Osteocyte (in vitro differentiated cells): ENCODE measurements at places on chromosomes 1 and 21. TPM values are rescaled to one million over a fixed set of nuclear protein-coding genes. Genes with fewer than 3 reads are reported as not detected.

- no peak for DNase-seq
- H3K4me3 ChIP-seq = no peak overlapping the region
- H3K4me1 ChIP-seq = peaks cover 34% of the 10 kb centered on the region
- H3K36me3 ChIP-seq = no peaks in the 10 kb centered on the region
- peak overlapping the region; percentile 97 for H3K27ac ChIP-seq
- H3K27me3 ChIP-seq = no peaks in the 10 kb centered on the region
Observed at GRCh38 chr1:168708698-168709404, 20.2 kb downstream of the DPT start.

GRCh38 chr1:22639286-22639685 lies 2.9 kb downstream of the C1QA start:
- DNase-seq = no peak
- peaks cover 11% of the 10 kb centered on the region for H3K27me3 ChIP-seq
- no peaks in the 10 kb centered on the region for H3K4me1 ChIP-seq
- H3K4me3 ChIP-seq = no peak overlapping the region
- no peaks in the 10 kb centered on the region for H3K36me3 ChIP-seq

DNA sequence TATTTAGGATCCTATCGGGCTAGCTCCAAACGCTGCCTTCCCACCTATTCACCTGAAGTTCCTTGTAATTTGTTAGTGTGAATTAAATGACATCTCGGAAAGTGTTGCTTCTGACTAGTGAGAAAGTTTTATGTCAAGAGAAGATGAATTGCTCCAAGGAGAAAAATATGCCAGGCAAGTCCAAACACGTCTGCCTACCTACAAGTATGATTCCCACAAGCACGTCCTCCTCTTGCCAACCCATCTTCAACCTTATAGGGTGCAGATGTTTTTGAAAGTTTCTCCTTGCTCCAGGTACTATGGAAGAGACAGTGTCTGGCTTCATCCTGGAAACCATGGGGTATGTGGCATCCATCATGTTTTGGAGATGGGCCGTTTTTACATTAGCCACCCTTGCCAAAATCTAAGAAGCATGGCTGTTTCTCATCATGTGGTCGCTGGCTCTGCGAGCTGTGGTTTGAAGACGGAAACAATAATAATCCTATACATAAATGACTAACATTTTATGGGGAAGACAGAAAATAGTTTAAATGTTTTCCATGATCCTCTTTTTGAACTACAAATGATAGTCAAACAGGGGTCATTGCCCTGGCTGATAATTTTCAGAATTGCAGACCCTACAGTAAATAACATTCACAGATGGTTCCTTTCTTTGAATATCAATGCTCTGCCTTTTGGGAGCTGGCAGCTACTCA lies 505.8 kb downstream of the SMYD3 start:
- peaks cover 52% of the 10 kb centered on the region for H3K4me1 ChIP-seq
- H3K36me3 ChIP-seq = peaks cover 4% of the 10 kb centered on the region

DNA sequence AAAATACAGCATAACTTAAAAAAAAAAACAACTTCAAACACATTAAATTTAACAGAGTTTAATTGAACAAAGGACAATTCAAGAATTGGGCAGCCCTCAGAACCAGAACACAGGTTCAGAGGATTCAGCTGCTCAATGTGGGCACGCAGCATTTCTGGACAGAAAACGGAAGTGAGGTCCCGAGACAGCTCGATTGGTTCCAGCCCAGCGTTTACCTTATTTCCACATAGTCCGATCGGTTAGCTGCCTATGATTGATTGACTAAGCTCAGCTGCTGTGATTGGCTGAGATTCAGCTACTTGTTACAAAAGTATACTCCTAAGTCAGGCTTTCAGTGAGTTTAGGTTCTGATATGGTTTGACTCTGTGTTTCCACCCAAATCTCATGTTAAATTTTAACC lies 33.3 kb downstream of the ZP4 start:
- H3K27me3 ChIP-seq = peaks cover 2% of the 10 kb centered on the region
- no peaks in the 10 kb centered on the region for H3K36me3 ChIP-seq
- no peaks in the 10 kb centered on the region for H3K4me1 ChIP-seq
- no peak overlapping the region for H3K4me3 ChIP-seq
- DNase-seq = no peak
- H3K27ac ChIP-seq = no peak overlapping the region

GRCh38 chr21:24294171-24294570 lies 1313.1 kb downstream of the MRPL39 start:
- H3K4me3 ChIP-seq = no peak overlapping the region
- no peaks in the 10 kb centered on the region for H3K36me3 ChIP-seq
- no peak overlapping the region for H3K27ac ChIP-seq
- H3K27me3 ChIP-seq = no peaks in the 10 kb centered on the region

DNA sequence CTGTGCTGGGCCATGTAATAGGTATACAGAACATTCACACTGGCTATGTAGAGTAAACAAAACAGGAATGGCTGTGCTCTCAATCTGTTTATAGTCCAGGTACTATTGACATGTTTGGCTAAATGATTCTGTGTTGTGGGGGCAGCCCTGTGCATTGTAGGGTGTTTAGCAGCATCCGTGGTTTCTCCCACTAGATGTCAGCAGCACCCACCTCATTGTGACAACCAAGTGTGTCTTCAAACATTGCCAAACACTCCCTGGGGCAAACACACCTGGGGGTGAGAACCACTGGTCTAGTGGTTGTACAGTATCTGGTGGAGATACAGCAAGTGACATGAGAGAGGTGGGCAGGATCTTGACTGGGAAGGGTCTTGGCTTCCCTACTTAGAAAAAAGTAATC lies 80.4 kb upstream of the SPATA6 start:
- H3K4me1 ChIP-seq = no peaks in the 10 kb centered on the region
- H3K27me3 ChIP-seq = no peaks in the 10 kb centered on the region
- H3K4me3 ChIP-seq = no peak overlapping the region
- H3K27ac ChIP-seq = no peak overlapping the region

DNA sequence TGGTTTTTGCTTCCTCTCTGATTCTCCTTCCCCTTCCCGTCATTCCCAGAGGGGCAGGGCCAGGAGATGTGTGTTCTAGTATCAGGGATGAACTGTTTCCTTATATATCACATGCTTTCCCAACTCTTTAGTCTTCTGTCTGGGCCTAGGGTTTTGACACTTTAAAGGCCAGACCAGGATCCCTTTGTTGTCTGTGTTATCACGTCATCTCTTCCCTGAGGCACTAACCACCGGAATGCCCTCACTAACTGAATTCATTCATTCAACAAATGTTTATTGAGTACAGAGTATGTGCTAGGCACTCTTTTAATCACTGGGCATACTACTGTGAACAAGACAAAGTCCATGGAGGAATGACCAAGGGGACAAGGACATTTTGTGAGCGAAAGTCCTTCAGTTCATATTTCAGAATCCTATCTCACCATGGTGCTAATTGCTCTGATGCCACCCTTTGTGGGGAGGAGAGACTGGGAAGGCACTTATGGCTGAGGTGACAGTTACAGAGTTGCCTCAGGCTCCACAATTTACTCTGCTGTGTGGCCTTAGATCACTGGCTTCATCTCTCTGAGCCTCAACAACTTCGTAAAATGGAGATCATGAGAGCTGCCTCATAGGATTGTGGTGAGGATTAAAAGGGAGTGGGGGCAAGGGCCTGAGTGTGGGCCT lies 12.0 kb upstream of the ZNF362 start:
- peak overlapping the region; percentile 59 for H3K27ac ChIP-seq
- DNase-seq = no peak
- H3K36me3 ChIP-seq = no peaks in the 10 kb centered on the region
- H3K4me3 ChIP-seq = no peak overlapping the region
- H3K4me1 ChIP-seq = peaks cover 19% of the 10 kb centered on the region

DNA sequence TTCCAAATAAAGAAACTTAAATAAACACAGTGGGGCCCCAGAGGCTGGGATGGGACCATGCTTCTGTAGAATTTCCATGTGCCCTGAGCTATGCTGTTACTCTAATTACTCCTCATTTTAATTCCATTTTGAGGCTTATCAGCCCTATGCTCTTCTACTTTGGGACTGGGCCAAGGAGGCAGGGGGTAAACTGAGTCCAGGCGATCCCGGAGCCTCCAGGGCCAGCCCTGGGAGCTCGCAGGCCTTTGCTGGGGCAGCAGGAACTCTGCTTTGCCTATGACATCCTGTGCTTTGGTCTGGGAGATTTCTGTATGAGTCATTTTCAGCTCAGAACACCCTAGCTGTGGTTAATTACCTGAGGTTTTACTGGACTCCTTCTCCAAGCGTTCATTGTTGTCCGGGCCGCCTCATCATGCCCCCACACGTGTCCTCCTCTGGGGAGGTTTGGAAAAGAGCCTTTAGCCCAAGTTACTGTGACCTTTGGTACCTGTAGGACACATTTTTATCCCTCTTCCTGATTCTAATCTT lies 95.7 kb downstream of the RHOU start:
- H3K4me1 ChIP-seq = peaks cover 34% of the 10 kb centered on the region
- no peaks in the 10 kb centered on the region for H3K36me3 ChIP-seq
- H3K4me3 ChIP-seq = no peak overlapping the region
- H3K27me3 ChIP-seq = peaks cover 8% of the 10 kb centered on the region
- H3K27ac ChIP-seq = no peak overlapping the region

DNA sequence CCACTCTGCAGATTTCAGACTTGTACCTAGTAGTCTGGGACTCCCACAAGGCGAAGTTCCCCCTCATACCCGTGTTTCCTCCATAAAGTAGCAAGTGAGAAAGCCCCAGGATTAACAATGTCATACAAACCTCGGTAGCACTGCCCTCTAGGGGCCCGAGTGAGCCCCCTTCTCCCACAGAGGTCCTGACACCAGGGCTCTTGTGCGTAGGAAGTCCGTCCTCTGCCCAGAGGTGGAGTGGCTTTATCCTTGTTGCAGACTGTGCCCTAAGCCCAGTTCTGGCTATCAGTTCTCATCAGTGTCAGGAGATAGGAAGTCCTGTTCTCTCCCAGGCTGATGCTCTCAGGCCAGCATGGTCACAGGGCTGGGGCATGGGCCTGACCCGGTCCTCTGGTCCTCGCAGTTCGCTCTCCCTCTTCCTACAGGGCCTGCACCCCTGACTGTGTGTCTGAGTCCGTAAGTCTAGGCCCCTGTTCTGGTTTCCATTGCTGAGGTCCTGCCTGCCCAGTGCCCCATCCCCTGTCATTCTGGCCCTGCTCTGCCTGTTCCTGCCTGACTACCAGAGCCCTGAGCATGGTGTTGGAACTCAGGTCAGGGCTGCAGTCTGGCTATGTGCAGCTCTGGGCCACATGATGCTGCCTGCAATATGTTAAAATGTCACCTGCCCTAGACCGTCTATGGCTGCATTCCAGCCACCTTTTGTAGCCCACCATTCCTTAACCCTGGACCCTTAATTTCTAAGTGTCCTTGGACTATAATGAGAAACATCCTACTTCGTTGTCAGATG lies 285.6 kb downstream of the ASTN1 start:
- DNase-seq = no peak
- H3K4me3 ChIP-seq = no peak overlapping the region
- no peak overlapping the region for H3K27ac ChIP-seq
- H3K27me3 ChIP-seq = no peaks in the 10 kb centered on the region

- no peak overlapping the region for H3K4me3 ChIP-seq
- no peak overlapping the region for H3K27ac ChIP-seq
- H3K27me3 ChIP-seq = no peaks in the 10 kb centered on the region
- H3K4me1 ChIP-seq = no peaks in the 10 kb centered on the region
- peaks cover 2% of the 10 kb centered on the region for H3K36me3 ChIP-seq
Observed at GRCh38 chr1:188128761-188129160, 1300.0 kb downstream of the PLA2G4A start.

DNA sequence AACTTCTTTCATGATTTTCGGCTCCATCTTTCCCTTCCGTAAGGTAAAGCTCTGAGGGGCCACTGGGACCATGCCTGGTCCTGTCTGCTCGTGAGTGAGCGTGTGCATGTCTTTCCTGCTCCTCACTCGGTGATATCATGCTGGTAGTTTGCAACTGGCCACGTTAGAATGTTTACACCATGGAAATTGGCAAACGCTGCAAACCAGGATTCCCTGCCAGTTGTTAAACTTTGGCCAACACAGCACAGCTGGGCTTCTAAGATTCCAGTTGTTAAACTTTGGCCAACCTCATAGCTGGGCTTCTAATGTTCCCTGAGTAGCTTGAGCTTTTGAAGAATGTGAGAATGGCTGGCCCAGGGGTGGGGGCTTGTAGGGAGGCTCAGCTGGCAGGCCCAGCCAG lies 68.0 kb upstream of the ACTL8 start:
- peaks cover 11% of the 10 kb centered on the region for H3K4me1 ChIP-seq
- no peak overlapping the region for H3K4me3 ChIP-seq
- H3K27me3 ChIP-seq = no peaks in the 10 kb centered on the region
- no peak overlapping the region for H3K27ac ChIP-seq
- no peak for DNase-seq
- peaks cover 11% of the 10 kb centered on the region for H3K36me3 ChIP-seq

DNA sequence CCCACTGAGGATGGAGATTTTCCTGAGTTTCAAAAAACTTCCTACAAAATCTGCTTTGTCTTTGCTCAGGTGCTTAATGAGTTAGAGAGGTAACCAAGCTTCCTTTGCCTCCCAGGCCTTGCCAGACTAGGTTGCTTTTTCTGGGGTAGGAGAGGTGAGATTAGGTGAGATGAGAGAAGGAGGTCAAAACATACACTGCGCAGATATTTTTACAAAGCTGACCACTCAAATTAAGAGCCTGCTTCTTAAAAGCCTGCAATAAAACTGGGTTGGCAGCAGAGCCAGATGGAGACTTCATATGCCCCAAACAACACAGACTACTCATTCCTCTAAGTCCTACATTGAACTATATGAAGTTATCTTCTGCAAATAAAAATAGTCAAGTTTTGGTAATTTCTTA lies 352.5 kb downstream of the NUF2 start:
- no peaks in the 10 kb centered on the region for H3K4me1 ChIP-seq
- no peak overlapping the region for H3K4me3 ChIP-seq
- H3K27ac ChIP-seq = no peak overlapping the region
- DNase-seq = no peak
- H3K27me3 ChIP-seq = no peaks in the 10 kb centered on the region

DNA sequence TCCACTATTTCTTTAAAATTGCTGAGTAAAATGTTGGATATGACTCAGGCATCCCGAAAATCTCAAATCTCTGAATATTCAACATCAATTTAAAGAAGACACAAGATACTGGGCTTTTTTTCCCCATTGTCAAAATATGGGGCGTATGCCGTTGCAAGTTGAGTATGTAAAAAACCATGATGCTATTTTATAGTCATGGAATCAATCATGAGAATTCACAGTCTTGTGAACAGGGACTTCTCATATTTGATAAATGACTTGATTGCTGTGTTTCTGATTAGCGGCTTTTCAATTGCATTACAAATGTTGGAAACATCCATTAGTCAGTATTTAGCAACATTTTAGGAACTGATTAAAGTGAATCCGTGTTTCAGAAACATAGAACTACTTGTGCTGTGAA lies 45.3 kb downstream of the SETD4 start:
- no peak overlapping the region for H3K4me3 ChIP-seq
- DNase-seq = no peak
- H3K36me3 ChIP-seq = no peaks in the 10 kb centered on the region
- H3K27me3 ChIP-seq = peaks cover 47% of the 10 kb centered on the region

GRCh38 chr1:112267206-112267605 lies 128.8 kb upstream of the CTTNBP2NL start:
- no peak for DNase-seq
- H3K4me1 ChIP-seq = no peaks in the 10 kb centered on the region
- H3K4me3 ChIP-seq = no peak overlapping the region
- no peak overlapping the region for H3K27ac ChIP-seq

The GABPA gene
- 23.8 and 24.4 TPM in 2 replicates for total RNA-seq
